HepG2 (cell line): ENCODE measurements at places on chromosomes 6 and 20.

- DNase-seq, result peak; percentile 71
Observed at GRCh38 chr20:23629542-23630391, 8.0 kb downstream of the CST3 start.

DNA sequence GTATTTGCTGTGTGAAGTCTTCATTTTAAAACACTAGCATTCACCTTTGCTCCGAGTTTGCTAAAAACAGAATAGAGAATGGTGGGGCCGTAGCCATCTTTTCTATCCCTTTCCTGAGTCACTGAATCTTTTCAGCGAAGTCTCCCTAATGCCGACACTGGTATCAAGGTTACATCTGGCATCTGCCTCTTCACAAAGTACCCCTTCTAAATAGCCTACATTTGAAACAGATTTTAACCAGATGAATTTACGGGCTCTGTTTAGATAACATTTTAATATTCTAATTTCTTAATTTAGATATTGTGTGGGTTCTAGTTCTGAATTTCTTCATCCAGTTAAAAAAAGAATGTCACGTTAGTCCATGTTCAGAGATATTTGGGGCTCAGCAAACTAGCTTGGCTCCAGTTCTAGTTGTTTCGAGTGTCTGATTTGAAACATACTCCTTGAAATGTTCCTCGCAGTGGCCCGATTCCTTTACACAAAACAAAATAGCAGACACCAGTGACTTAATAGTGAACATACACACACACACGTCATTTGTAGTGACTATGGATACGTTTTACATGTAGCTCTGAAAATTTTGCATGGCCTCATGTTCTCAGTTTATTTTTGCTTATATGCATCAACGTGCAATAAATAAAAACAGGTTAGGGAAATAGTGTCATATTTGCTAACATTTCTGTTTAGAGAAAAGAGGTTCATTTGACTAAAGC, 15.1 kb downstream of the DSP start:
- DNase-seq, result no peak

GRCh38 chr6:40523505-40524172, 63.5 kb downstream of the LRFN2 start:
- no peak for DNase-seq

GRCh38 chr6:130366107-130367005, 539 bp downstream of the TMEM200A start:
- DNase-seq, result no peak

DNA sequence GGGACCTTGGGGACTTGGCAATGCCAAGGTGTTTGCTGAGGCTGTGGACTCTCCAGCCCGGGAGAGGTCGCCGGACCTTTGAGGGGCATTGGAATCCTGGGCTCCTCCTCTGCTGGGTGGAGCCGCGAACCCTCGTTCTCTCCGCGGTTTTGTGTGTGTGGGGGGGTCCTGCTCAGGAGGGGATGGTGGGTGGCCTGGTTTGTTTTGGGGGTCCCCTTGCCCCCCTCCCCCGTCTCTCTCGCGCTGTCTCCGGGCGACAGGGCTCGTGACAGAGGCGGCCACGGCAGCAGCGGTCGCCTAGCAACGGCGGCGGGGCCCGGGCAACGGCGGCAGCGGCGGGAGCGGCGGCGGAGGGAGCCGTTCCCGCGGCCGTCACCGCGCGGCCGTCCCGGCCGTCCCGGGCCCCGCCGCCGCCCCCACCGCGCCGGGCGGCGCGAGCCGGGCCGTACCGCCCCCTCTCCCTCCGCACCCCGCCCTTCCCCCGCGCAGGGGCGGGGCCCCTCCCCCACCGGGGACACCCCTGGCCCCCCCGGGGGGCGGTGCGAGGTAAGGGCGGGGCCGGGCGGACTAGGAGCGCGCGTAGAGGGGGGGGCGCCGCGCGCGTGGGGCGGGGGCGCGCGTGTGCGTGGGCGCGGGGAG, 7.8 kb downstream of the SYNGAP1 start:
- no peak for DNase-seq

DNA sequence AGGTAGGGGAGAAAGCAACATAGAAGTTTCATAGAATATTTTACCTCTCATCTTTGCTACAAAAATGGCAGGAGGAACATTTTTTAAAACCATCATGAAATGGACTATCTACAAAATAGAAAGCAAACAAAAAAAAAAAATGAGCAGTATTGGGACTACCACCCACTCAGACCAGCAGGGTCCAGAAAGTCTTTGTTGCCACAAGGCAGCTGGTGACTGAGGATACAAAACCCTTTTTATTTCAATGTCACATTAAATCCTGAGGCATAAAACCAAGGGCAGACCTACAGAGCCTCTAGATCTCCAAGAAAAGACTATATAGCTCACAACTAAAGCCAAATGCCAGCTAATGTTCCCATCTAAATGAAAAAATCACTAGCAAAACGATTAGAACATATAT, 282.2 kb downstream of the PTPRK start:
- no peak for DNase-seq
